ENCODE measurements at places on chromosomes 1 and 21.
A peak's percentile ranks its signal among the peaks of the same experiment; 100 is the strongest.

DNA sequence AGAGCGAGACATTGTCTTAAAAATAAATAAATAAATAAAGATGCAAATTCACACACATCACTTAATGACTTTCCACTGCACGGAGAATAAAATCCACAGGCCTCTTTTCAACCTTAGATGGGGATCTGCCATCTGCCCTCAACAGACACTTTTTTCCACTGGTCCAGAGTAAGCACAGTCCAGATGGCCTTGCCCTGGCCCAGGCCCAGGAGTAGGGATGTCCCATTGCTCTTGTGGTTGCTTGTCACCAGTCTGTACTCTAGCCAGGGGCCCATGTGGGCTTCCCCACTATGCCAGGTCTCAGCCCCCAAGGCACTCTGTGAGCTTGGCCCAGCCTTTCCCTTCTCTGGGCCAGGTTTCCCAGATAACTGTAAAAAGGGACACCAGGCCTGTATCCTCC lies 17.4 kb downstream of the PLOD1 start:
- no peak overlapping the region for H3K4me3 ChIP-seq
- H3K27me3 ChIP-seq = no peaks in the 10 kb centered on the region
- H3K4me1 ChIP-seq = no peaks in the 10 kb centered on the region
- no peak for DNase-seq
- H3K27ac ChIP-seq = no peak overlapping the region

- H3K4me3 ChIP-seq = no peak overlapping the region
- H3K27ac ChIP-seq = no peak overlapping the region
- no peak for DNase-seq
- H3K36me3 ChIP-seq = peaks cover 3% of the 10 kb centered on the region
- no peaks in the 10 kb centered on the region for H3K27me3 ChIP-seq
These were observed 125.4 kb downstream of the EIF4G3 start for GRCh38 chr1:21051177-21051825.

DNA sequence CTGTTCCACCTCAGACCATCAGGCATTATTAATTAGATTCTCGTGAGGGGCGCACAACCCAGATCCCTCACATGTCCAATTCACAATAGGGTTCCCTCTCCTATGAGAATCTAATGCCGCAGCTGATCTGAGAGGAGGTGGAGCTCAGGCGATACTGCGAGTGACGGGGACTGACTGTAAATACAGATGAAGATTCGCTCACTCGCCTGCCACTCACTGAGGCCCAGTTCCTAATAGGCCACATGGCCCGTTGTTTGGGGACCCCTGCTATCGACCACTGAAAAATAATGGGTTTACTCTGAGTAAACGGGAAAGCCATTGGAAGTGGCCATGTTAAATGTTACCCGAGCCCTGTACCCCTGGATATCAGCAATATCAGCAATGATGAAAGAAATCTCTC lies 65.9 kb downstream of the GRIK1 start:
- no peak overlapping the region for H3K4me3 ChIP-seq
- H3K4me1 ChIP-seq = no peaks in the 10 kb centered on the region
- no peak for DNase-seq
- no peaks in the 10 kb centered on the region for H3K27me3 ChIP-seq
- no peaks in the 10 kb centered on the region for H3K36me3 ChIP-seq

DNA sequence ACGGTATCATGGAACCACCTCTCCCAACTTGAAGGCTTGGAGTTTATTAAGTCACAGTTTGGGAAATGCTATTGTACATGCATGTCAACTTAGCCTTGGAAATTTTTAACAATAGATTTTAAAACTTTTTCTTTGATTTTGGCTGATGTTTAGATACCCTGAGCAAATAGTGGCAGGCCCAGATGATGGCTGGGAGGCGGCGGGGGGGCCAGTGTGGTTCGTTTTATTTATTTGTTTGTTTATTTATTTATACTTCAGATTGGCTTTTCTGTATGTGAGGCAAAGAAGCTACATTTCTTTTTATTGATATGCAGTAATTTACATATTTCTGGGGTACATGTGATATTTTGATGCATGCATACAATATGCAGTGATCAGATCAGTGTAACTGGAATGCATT lies 82.0 kb downstream of the VWA5B1 start:
- no peaks in the 10 kb centered on the region for H3K4me1 ChIP-seq
- no peaks in the 10 kb centered on the region for H3K36me3 ChIP-seq
- no peak overlapping the region for H3K27ac ChIP-seq
- DNase-seq = no peak
- no peak overlapping the region for H3K4me3 ChIP-seq
- peaks cover 18% of the 10 kb centered on the region for H3K27me3 ChIP-seq

GRCh38 chr1:187481581-187482148 lies 652.9 kb downstream of the PLA2G4A start:
- H3K27me3 ChIP-seq = no peaks in the 10 kb centered on the region
- H3K4me1 ChIP-seq = no peaks in the 10 kb centered on the region
- H3K4me3 ChIP-seq = no peak overlapping the region

- no peak overlapping the region for H3K27ac ChIP-seq
- H3K4me1 ChIP-seq = peaks cover 5% of the 10 kb centered on the region
- no peak overlapping the region for H3K4me3 ChIP-seq
- no peaks in the 10 kb centered on the region for H3K27me3 ChIP-seq
These were observed 4.7 kb downstream of the S100A2 start for GRCh38 chr1:153560771-153561465.

DNA sequence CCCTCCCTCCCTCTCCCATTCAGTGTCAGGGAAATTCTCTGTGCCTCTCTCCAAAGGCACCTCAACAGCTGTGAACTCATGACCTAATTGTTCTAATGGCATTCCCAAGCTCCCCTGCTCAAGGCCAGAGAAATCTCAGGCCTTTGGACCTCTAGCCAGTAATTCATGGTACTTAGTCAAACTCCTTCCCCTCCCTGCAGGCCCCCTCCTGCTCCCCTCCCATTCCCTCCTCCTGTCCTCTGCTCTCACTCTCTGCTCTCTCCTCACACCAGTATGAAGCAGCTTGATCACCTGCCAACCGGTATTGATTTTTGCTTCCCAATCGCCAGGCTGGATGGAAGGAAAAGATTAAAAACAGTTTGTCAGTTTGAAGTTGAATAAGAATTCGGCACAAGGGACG lies 370.5 kb upstream of the PBX1 start:
- no peak overlapping the region for H3K27ac ChIP-seq
- no peak overlapping the region for H3K4me3 ChIP-seq
- H3K36me3 ChIP-seq = no peaks in the 10 kb centered on the region

GRCh38 chr1:53367503-53368313 lies 39.8 kb upstream of the LRP8 start:
- peak overlapping the region; percentile 82 for H3K27ac ChIP-seq
- peak overlapping the region; percentile 79 for H3K4me3 ChIP-seq
- H3K36me3 ChIP-seq = no peaks in the 10 kb centered on the region
- H3K27me3 ChIP-seq = peaks cover 6% of the 10 kb centered on the region
- peak; percentile 17 for DNase-seq
- peaks cover 17% of the 10 kb centered on the region for H3K4me1 ChIP-seq

DNA sequence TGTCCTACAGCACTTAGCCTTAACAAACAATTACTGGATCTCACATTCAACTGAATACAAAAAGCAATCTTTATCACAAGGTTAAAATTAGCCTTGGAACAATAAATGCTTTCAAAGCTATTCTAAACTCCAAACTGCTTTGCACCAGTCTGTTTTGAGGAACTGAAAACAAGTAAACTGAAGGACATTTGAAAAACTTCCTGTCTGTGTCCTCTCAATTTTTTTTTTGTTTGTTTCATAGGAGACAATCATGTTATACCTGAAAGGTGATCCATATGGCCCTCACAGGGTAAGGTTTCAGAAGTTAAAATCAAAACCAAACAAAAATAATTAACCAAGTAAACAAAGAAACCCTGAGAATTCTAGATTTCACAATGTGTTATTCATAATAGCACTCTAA lies 459.1 kb downstream of the DPYD start:
- no peaks in the 10 kb centered on the region for H3K36me3 ChIP-seq
- H3K4me1 ChIP-seq = no peaks in the 10 kb centered on the region
- no peak overlapping the region for H3K4me3 ChIP-seq
- DNase-seq = no peak
- no peak overlapping the region for H3K27ac ChIP-seq
- H3K27me3 ChIP-seq = no peaks in the 10 kb centered on the region

DNA sequence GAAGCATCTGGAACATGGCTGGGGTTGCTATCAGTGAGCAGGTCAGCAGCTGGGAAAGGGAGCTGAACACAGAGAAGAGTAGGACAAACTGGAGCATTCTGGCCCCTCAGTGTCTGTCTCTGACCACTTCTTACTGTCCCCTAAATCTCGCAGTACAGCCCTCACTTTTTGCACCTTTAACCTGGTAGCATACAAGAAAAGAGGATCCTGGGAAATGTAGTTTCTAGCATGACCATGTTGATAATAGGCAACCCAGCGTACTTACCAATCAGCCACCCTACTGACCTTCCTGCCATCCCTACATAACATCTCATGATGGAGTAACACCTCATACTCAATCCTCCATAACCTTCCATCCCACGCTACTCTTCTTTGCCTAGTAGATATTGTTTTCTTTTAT lies 99.1 kb upstream of the RAVER2 start:
- no peaks in the 10 kb centered on the region for H3K36me3 ChIP-seq
- DNase-seq = no peak
- H3K27me3 ChIP-seq = peaks cover 2% of the 10 kb centered on the region
- H3K27ac ChIP-seq = no peak overlapping the region
- H3K4me1 ChIP-seq = no peaks in the 10 kb centered on the region

GRCh38 chr1:94852788-94853187 lies 32.6 kb downstream of the SLC44A3 start:
- no peaks in the 10 kb centered on the region for H3K4me1 ChIP-seq
- H3K4me3 ChIP-seq = no peak overlapping the region
- H3K27me3 ChIP-seq = peaks cover 2% of the 10 kb centered on the region
- H3K36me3 ChIP-seq = no peaks in the 10 kb centered on the region
- DNase-seq = no peak

GRCh38 chr1:212613440-212614335 lies 5.1 kb downstream of the ATF3 start:
- peaks cover 29% of the 10 kb centered on the region for H3K36me3 ChIP-seq
- DNase-seq = no peak
- no peak overlapping the region for H3K4me3 ChIP-seq
- H3K4me1 ChIP-seq = peaks cover 27% of the 10 kb centered on the region
- no peak overlapping the region for H3K27ac ChIP-seq

- peaks cover 11% of the 10 kb centered on the region for H3K27me3 ChIP-seq
- H3K27ac ChIP-seq = no peak overlapping the region
- H3K4me3 ChIP-seq = no peak overlapping the region
- no peak for DNase-seq
- H3K4me1 ChIP-seq = peaks cover 5% of the 10 kb centered on the region
- H3K36me3 ChIP-seq = no peaks in the 10 kb centered on the region
These were observed 33.2 kb downstream of the CAMSAP2 start for GRCh38 chr1:200771625-200772555.

DNA sequence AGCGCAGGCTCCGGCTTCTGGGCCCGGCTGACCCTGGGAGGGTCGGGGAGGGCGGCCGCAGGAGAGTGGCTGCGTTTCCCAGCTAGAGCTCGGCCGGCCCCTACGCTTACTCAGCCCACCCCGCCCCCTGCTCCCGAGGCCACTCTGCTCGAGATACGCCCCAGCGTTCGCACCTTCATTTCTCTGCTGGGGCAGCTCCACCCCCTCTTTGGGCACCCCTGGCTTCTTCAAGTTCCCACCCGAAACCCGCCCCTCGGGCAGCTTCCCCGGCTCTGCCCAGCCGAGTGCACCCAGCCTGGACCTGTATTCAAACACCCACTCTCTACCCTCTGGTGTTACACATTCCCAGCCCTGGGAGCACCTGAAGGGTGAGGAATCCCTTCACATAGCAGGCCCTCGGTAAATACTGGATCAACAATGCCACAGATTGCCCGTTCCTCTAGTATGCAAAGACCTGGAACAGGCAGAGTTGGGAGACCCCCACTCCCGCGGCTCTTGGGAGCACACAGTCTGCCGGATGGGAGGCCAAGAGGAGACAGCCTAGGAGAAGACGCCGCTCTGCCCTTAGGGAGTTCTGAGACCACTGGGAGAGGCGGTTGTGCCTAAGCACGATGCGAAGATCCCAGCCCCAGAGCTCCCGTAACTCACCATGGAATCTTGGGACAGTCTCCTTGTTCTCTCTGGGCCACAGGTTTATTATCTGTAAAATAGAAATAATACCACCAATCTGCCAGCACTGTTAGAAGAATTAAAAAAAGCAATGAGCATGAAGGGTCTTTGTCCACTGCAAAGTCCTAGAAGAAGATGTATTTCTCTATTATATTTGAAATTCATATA lies 566 bp upstream of the PAQR7 start:
- DNase-seq = no peak
- peak overlapping the region; percentile 76 for H3K4me3 ChIP-seq
- peaks cover 5% of the 10 kb centered on the region for H3K4me1 ChIP-seq
- no peak overlapping the region for H3K27ac ChIP-seq
- H3K36me3 ChIP-seq = no peaks in the 10 kb centered on the region

DNA sequence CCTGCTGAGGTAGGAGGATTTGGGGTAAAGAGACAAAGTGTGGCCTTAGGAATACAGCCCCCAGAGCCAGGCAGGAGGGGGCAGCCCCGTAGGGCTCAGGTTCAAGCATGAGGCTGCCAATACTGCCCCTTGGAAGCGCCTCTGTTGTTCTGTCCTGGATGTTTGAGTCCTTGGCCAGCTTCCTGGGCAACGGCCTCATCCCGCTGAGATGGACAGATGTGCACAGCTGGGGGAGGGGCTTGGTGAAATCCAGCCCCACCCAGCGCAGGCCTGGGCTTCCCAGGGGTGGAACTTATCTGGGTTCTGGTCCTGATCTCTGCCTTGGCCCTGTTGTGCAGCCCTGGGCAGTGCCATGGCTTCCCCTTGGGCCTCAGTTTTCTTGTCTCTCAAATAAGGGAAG lies 34.8 kb upstream of the MAN1C1 start:
- no peaks in the 10 kb centered on the region for H3K36me3 ChIP-seq
- H3K4me3 ChIP-seq = no peak overlapping the region
- no peaks in the 10 kb centered on the region for H3K4me1 ChIP-seq
- H3K27me3 ChIP-seq = peaks cover 5% of the 10 kb centered on the region

DNA sequence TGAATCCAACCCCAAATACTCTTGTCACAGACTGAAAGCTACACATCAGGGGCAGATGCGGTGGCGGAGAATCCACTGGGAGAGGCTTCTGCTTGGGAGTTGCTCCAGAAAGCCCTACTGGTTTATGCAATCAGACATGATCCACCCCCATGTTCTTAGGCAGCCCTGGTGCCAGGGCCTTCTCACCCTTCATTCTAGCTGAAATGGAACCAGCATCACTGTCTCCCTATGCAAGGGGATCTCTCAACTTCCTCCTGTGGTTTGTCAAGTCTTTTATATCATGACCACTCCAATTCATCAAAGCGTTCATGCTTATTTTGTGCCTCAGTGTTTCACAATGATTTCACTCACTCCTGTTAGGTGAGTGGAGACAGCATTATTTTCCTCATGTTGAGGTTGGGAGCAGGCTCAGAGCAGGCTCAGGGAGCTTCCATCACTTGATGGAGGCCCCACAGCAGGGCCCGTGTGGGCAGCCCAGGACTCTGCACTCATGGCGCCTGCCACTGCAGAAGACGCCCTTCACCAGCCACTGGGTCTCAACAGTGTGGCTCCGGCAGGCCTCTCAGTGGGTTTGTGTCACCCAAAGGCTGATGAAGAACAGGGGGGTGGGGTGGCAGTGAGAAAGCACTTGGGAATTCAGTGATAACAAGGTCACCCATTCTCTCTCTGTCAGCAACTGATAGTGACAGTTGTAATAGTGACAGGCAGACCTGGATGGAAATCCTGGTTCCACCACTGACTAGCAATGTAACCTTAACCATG lies 67.1 kb downstream of the CD58 start:
- H3K27me3 ChIP-seq = no peaks in the 10 kb centered on the region
- DNase-seq = no peak
- peak overlapping the region; percentile 72 for H3K4me3 ChIP-seq
- peaks cover 76% of the 10 kb centered on the region for H3K4me1 ChIP-seq

All from T-helper 2 cell treated with Interferon-gamma antibody and Interleukin-4, amounts not matched to agents 5 μg/mL and 100 μg/mL, for 36 hours (primary cell).